Stimulated activated CD8-positive, alpha-beta memory T cell treated with anti-CD3 and anti-CD28 coated beads, Interleukin-15, amount 100 ng/mL, for 24 hours (primary cell): ENCODE measurements at places on chromosomes 3 and 15.

GRCh38 chr15:53346583-53346982 lies 412.9 kb downstream of the WDR72 start:
- DNase-seq: no peak

DNA sequence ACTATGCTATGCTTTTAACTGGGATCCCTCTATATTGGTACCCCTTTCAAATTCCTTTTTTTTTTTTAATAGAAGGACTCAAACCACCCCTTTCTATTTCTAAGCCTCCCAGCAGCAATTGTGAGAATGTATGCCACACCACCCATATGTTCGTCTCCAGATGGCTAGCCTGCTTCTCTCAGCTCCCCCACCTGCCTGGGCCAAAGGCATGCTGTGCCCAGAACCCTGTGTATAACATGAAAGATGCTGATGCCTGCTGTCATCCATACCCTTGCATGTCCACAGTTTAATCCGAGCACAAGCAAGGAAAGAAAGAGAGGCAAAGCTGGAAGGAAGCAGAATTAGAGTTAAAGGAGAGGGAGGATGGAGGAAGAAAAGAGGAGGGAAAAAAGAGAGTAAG lies 159.5 kb upstream of the CNTN6 start:
- no peak for DNase-seq

- no peak for DNase-seq
These were observed 98.9 kb downstream of the LINGO1 start for GRCh38 chr15:77533578-77534430.

DNA sequence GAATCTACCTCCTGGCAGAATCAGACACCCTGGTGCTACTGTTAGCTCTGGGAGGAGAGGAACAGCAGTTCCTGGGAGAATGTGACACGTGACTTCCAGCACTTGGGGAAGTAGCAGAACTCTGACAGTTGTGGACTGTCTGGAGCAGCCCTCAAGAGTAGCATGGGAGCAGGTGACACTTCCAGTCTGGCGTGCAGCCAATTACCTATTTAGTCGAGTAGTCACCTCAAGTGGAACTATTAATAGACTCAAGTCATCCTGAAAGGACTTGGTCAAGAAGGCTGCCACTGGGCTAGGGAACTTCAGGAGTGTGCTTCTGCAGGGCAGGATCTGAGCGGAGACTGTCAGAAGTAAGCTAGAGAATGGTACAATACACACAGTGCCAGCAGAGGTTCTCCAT lies 62.3 kb downstream of the MTHFS start:
- no peak for DNase-seq
